ENCODE measurements at places on chromosomes 12 and 14.

DNA sequence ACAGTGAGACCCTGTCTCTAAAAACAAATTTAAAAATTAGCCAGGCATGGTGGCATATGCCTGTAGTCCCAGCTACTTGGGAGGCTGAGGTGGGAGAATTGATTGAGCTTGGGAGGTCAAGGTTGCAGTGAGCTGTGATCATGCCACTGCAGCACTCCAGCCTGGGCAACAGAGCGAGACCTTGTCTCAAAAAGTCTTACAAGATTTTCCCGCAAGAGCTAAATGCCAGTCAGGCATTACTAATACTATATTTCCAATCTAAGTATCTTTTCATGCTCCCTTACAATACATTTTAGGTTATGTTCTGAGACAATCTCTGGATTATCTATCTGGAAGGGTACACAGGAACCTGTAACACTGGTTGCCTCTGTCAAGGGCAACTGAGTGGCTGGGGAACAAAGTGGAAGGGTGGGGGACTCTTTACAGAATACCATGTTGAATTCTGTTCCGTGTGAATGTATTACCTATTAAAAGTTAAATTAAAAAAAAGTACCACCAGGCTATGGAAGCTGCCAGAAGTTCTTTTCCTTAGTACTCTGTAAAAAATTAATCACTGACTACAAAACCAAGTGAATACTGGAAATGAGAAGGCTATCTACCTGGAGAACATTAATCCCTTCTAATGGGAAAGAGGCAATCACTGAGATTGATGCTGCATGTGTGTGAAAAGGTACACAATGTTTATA, 56.7 kb downstream of the BTBD7 start:
- no peak for DNase-seq

DNA sequence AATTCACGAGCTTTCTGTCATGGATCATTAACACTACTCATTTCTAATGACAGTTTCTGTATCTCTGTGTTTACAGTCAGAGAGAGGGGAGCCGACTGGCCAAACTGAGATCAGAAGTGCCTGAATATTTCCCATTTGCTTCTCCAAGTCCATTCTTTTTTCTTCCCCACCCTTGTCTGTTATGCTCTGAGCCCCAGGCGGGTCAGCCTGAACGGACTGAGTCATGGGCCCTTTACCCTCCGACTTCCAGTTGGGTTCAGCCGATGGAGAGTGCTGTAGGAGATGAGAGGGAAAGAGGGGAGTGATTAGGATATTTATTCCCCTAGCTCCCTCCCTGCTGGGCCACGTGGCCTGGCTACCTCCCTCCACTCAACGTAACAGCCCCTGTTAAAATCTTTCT, 104.7 kb downstream of the PAH start:
- no peak for DNase-seq

DNA sequence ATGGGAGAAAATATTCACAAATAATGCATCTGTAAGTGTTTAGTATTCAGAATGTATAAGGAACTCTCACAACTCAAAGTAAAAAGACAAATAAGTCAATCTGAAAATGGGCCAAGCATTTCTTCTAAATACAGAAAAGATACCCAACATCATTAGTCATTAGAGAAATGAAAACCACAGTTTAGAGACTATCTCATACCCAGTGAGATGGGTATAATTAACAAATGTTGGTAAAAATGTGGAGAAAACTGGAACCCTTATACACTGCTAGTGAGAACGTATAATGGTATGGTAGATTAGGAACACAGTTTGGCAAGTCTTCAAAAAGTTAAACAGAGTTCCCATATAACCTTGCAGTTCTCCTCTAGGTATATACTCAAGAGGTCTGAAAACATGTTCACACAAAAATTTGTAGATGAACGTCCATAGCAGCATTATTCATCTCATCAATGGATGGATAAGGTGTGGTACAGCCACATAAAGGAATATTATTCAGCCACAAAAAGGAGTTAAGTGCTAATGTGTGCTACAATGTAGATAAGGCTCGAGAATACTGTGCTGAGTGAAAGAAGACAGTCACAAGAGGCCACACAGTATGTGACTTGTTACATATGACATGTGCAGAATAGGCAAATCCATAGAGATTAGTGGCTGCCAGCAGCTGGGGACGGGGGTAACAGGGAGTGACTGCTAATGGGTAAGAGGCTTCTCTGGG, 5.9 kb downstream of the VCPKMT start:
- DNase-seq: no peak

DNA sequence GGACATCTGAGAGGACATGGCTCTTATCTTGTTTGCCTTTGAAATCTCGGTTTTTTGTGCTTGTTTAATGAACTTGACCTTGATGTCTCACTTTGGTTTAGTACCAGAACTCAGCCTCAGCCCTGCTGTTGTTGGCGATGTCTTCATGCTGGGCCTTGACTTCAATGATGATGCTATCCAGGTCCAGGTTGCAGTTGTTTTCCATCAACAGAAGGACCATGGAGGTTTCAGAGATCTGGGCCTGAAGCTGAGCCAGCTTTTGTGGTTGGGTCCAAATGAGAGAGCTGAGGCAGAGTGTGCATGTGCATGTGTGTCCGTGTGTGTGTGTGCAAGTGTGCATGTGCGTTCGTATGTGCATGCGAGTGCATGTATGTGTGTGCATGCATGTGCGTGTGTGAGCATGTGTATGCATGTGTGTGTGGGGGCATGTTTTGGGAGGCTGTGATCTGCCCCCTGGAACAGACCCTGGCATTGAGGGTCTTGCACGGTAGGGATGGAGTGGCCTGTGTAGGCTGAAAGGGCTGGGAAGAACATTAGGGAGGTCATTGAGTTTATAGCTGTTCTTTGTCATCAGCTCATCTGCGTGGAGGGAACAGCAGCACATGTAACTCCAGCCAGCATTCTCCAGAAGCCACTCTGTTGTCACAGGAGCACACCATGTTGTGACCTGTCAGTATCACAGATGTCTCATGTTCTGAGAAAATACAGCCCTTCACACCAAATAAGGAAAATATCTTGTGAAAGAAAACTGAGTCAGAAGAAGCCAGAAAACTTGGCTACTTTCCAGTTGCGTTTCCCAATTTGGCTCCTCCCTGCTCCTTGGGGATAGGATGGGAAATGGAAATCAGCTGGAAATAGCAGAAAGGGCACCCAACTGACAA, 10.0 kb upstream of the KRT82 start:
- DNase-seq: no peak

DNA sequence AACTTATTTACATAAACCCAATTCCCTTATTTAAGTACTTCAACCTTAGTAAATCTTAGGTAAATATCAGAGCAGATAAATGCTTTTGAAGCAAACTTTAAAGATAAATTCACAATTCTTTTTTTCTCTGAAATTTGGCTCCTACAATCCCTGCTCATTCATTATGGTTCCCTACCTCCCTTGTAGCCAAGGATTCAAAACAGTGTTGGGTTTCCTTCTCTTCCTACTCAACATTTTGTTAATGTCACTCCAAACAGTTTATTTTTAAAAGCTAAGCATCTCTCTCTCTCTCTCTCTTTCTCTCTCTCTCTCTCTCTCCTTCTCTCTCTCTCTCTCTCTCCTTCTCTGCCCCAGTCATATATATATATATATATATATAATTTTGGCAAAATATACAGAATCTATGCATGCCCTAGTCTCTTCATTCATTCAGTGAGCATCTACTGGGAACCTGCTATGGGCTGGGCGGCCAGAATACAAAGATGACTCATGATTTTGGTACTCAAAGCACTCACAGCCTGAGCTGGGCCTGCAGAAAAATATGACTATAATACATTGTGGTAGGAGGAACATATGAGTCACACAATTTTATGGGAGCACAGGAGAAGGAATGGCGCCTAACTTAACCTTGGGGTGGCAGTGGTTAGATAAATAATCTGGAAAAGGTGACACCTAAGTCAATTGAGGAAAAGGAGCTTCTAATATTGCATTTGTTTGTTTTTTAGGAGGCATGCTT, 123.7 kb upstream of the DHRS4 start:
- no peak for DNase-seq

DNA sequence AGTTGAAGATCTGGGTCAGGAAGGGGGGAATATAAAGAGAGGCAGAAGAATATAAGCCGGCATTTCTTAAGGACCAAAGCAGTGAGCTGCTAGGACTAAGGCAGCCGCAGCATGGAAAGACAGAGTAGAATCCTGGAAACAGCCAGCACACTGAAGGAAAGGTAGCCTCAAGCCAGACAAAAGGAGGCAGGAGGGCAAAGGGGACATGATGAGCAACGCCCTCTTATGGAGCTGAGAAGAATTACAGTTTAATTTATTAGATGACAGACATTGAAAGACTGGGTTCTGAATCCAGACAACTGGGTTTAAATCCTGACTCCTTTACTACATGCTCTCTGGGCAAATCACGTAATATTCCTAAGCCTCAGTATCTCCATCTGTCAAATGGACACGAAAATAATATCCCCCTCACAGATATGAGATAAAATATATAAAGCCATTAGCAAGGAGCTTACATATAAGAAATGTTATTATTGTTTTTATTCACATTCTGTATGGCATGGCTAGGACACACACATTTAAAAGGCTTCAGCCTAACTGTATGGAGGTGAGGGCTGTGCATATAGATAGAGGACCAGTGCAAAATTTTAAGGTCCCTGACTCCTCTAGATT, 8.1 kb upstream of the PCED1B start:
- no peak for DNase-seq

DNA sequence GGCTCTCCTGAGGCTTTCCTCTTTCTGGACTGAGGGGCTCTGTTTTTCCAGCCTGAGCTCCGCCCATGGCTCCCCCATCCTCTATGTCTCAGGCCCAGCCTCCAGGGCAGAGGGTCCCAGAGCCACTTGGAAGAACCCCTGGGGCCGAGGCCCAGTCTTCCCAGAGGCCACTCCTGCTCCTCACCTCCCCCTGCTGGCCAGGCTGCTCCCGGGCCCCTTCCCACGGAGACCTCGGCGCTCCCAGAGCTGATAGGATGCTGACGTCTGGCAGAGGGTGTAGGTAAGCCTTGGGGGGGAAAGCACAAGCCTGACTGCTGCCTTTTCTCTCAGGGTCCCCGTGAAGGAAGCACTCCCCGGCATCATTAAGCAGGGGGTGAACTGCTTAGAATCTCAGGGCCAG, 51.4 kb downstream of the ERH start:
- DNase-seq: no peak

DNA sequence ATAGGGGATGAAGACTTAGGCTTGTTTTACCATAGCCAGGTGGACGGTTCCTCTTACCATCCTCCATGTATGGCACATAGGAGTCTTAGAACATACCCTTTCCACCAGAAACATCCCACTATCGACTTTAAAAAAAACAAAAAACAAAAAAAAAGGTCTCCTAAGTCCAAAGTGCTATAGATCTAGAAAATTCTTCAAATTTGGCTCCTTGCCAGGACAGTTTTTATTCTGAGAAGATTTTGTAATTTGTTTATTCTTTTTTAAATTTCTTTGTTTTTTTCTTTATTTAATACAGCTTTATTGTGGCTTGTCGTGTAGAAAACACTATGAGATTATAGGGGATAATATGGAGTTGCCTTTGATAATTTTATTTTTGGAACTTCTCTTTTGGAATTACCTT, 197.7 kb downstream of the NUBPL start:
- DNase-seq: no peak

GRCh38 chr14:81382517-81383225, 17.5 kb downstream of the STON2 start:
- no peak for DNase-seq

GRCh38 chr14:86796221-86797074, 1196.5 kb downstream of the GALC start:
- no peak for DNase-seq

DNA sequence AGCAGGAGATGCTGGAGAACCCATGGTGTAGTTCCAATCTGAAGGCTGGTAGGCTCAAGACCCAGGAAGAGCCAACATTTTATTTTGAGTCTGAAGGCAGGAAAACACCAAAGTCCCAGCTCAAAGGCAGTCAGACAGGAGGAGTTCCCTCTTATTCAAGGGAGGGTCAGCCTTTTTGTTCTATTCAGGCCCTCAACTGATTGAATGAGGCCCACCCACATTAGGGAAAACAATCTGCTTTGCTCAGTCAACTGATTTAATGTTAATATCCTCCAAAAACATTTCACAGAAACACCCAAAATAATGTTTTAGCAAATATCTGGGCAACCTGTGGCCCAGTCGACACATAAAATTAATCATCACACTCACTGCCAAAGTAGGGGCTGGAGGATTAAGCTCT, 130.8 kb downstream of the LMNTD1 start:
- no peak for DNase-seq
